ENCODE measurements at places on chromosomes 5 and 9. TPM values are rescaled to one million over a fixed set of nuclear protein-coding genes. Genes with fewer than 3 reads are reported as not detected.

Gene RAI14
- 127 TPM for total RNA-seq

Gene STOM
- total RNA-seq = 16.1 TPM

Gene SAXO1
- total RNA-seq = not detected

Gene PCDH12
- total RNA-seq = 64.0 TPM

Gene CD74
- 170 TPM for total RNA-seq

Gene ANKH
- 61.8 TPM for total RNA-seq

Gene SOHLH1
- 0.18 TPM for total RNA-seq

DNA sequence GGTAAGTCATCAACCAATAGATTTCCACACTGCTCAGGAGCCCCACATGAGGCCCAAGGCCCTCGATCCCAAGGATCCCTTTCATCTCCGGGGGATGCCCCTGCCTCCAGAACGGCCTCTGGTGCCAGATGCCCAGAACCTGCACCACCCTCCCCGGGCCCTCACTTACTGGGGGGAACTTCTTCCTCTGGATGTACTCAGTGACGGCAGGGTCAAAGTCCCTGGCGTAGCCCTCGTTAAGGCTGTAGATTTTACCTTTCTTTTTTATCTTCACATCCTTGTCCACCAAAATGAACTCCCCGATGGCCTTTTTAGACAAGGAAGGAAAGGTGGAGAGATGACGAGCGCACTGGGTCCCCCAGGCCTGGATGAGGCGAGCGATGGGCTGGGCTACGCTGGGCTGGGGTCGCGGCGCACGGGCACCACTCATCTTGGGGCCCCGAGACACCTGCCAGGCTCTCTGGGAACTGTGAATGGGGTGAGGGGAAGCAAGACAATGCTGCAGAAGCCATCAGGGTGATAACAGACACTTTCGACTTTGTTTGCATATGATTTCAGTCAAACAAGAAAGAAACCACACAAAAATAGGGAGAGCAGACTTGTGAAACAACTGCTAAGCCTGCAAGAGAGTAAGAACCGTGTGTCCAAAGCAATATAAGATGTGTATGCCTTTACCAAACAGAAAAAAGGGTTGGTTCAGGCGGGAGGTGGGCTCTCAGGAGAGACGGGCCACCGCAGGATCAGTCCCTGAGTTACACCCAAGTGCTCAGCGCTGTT lies 13.2 kb upstream of the FBP2 start:
- DNase-seq = no peak

GRCh38 chr5:110086658-110087388 lies 397.1 kb downstream of the MAN2A1 start:
- DNase-seq = no peak

GRCh38 chr5:40491644-40492043 lies 188.1 kb upstream of the PTGER4 start:
- no peak for DNase-seq

- no peak for DNase-seq
Measured at GRCh38 chr5:65828022-65828896, 98.1 kb upstream of the ERBIN start.

GRCh38 chr5:107431998-107432397 lies 238.7 kb downstream of the EFNA5 start:
- no peak for DNase-seq

DNA sequence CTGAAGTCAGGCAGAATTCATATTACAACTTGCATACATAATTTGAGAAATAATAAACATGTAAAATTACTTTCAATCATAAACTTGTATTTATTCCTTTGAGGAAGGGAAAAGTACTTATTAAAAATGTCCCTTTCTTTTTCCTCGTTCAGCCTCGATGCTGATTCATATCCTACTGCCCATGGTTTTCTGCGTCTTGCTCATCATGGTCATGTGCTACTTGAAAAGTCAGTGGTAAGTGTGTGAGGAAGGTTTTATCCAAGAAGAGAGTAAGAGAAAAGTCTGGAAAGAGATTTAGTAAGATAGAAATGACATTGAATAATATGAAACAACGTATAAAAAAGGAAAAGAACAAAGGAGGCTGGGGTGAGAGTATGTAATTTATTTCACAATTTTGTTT lies 85.9 kb downstream of the OSMR start:
- DNase-seq = no peak

- DNase-seq = no peak
Measured at GRCh38 chr9:18422296-18423036, 51.5 kb upstream of the ADAMTSL1 start.
